Foreskin fibroblast (primary cell): ENCODE measurements at places on chromosomes 16 and 17.

DNA sequence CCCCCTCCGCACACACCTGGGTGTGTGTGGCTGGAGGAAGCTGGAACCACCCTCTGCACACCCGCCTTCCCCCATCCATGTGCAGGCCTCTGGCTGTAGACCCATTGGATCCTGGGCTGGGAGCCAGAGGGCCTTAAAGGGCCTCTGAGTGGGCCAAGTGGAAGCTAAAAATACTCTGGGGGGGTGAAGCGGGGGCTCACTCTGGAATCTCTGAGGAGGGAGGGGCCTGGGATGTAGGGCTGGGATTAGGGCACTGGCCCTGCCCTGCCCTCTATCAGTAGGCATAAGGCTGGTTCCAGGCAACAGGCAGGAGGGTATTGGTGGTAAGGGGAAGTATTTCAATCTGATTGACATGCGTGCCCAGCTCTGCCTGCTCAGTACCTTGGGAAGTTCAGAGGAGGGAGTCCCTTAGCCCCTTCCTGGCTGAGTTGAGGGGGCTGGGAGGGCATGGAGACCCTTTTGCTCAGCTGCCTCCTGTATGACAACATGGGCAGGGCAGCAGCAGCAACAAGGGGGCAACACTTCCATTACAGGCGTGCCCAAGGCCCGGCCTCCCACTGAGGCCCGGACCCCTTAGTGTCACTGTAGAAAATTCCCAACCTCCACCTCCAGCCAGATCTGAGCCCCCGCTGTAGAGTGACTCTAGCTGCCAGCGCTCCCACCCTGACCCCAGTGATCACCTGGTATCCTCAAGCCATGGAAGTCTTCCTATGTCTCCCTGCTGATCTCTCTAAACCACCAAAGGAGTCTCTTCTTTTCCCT, 5.2 kb downstream of the ITGA3 start:
- peak; percentile 77 for DNase-seq

- DNase-seq: no peak
Measured at GRCh38 chr17:75064867-75065561, 18.0 kb downstream of the KCTD2 start.

DNA sequence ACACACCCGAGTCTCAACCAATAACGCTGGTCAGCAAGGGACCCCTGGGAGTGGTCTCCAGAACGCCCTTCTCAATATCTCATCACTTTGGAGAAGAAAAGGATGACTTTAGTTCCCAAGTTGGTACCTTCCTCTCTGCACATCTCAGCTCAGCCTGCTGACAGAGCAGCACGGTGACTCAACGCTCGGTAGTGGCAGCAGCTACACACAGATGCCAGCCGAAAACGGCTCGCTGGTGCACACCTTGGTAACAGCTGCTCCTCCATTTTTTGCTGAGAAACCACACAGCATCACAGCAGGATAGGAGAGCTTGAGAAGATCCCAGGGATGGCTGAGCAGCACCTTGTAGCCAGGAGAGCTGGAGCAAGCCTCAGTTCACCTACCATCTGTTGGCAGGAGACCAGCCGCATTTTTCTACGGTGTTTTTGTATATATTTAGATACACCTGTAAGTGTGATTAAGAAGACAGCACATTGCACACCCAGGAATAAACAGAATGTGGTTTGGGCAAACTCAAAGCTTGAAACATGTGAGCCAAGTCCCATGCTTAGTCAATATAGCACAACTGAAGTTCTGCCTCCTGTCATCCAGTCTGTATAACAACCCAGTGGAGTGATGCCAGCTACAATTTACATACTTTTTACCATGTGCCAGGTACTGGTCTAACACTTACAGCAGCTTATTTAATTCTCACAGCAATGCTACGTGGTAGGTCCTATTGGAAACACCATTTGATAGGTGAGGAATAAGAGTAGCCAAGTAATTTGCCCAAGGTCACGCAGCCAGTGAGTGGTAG, 83.8 kb upstream of the ERCC4 start:
- DNase-seq: no peak

GRCh38 chr16:89123831-89124100, 30.1 kb downstream of the ACSF3 start:
- DNase-seq: no peak

GRCh38 chr17:57294629-57295501, 38.5 kb downstream of the MSI2 start:
- peak; percentile 19 for DNase-seq

- DNase-seq: peak; percentile 81
Measured at GRCh38 chr17:44345454-44346026, 438 bp downstream of the GRN start.

- peak; percentile 64 for DNase-seq
Measured at GRCh38 chr17:61361084-61361483, 38.6 kb upstream of the TBX2 start.

- DNase-seq: no peak
Measured at GRCh38 chr16:83494459-83494858, 313.3 kb upstream of the HSBP1 start.

GRCh38 chr16:55468352-55468990, 10.5 kb upstream of the MMP2 start:
- no peak for DNase-seq

DNA sequence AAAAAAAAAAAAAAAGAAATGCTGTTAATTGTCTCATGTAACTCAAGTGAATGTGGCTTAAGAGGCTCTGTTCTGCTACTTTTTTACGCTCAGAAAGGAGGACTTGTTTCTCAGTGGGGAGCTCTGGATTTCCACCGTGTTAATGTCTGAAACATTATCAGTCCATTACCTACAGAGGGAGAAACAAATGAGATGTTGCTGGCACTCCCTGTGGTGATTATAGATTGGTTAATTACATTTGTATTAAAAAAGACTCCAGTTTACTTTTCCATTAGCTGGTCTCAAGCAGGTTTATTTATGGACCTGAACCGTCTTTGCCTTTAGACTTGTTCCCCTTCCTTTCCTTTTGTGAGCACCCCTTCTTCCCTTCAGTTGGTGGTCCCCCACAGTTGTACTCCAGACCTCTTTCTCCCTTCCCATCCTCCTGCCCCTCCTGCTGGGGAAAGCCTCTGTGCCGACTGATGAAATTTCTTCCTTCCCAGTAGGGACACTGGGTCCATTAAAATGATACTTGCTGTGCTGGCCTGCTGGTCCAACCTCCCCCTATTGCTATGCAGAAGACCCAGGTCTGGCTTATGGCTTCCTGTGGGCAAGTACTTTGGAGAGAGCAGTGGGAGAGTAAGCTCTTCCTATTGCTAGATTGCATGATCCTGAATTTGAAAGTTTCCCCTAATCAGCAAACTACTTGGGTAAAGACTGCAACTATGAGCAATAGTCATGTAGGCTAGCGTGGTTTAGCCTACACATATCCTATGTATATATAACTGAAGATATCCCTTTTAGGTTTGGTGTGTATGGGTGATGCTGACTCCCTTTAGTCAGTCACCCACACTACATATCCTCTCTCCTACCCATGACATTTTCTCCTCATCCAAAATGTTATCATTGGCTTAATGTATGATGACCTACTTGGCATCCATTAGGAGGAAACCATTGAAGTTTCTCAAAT, 8.1 kb downstream of the CDC6 start:
- DNase-seq: no peak

DNA sequence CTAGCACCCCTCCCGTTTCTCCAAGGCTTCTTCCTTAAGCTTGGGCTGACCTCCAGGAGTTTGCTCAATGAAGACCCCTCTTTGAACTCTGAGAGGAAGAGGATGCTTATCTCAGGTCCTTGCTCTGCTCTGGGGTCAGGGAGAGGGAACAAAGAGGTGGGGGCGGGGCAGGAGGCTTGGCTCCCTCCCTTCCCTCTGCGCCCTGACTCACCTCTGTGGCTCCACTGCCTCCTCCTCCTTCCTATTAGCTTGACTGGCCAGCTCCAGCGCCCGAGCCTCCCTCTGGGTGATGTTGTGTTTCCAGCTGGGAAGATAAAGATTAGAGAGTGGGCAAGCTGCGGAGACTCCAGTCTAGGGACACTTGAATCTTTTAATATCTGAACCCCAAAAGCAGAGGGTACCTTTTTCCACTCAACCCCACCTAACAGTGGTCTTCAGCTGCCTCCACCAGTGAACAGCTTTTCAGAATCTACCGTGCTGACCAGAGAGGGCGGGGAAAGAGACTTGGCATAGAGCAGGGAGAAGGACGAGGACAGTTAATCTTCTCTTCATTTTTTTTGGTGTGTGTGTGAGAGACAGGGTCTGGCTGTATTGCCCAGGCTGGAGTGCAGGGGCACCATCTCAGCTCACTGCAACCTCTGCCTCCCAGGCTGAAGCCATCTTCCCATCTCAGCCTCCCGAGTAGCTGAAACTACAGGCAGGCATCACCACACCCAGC, 6.7 kb downstream of the GIP start:
- peak; percentile 86 for DNase-seq

DNA sequence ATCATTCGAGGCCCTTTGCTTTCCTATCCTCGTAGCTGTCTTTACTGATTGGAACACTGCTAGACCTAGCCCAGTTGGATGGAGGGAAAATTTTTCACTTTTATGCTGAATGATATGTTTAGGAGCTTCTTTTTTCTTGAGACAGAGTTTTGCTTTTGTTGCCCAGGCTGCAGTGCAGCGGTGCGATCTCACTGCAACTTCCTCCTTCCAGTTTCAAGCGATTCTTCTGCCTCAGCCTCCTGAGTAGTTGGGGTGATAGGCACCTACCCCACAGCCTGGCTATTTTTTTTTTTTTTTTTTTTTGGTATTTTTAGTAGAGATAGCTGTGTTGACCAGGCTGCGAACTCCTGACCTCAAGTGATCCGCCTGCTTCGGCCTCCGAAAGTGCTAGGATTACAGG, 17.3 kb upstream of the PSMC5 start:
- DNase-seq: no peak
